ENCODE measurements at places on chromosomes 6 and 20. TPM values are rescaled to one million over a fixed set of nuclear protein-coding genes. Genes with fewer than 3 reads are reported as not detected.

DNA sequence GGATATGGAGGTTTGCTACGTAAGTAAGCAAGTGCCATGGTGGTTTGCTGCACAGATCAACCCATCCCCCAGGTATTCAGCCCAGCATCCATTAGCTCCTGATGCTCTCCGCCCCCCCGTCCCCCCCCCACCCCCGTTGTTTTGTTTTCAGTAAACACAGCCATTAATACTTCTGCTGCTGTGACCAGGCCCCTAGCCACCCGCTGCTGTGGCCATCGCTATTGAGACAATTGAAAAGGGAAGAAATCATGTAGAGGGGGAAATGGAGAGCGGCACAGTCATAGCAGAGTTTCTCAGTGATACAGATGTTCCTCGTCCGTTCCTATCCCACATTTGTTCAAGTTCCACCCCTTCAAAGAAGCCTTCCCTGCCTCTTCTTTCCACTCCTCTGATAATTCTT is 24.9 kb downstream of the SLC35D3 start:
- no peak for DNase-seq

GRCh38 chr6:119110601-119111548 is 32.4 kb upstream of the FAM184A start:
- DNase-seq: peak; percentile 42

Gene AMD1
- total RNA-seq: 115 TPM

GRCh38 chr6:150557043-150557599 is 42.6 kb upstream of the PLEKHG1 start:
- no peak for DNase-seq

GRCh38 chr6:134166511-134167261 is 114.3 kb upstream of the SLC2A12 start:
- no peak for DNase-seq

Gene TNFRSF6B
- 0.33 TPM for total RNA-seq

GRCh38 chr20:20440481-20440880 is 72.6 kb downstream of the INSM1 start:
- no peak for DNase-seq

Gene NRSN1
- not detected for total RNA-seq

Gene OPN5
- total RNA-seq: not detected

DNA sequence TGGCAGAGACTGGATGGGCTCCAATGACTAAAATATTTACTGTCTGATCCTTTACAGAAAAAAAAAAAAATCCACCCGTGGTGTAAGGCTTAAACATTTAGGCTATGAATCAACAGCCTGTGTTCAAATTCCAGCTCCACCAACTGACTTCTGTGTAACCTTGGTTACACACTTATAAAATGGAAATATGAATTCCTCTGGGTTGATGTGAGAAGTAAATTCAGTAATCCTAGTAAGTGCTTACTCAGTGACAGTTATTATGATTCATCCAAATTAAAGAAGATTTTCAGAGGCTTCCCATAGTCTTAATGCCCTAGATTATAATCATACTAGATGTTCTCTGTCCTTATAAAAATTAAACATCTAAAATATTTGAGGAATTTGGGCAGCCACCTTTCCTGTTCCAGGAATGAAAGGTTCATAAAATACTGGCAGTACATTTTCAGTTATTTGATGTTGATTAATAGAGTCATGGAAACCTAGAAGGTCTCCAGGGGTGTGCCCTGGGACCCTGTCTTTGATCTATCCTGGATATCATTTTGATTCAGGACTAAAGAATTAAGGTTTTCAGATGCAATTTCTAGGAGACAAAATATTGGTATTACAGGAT is 180.3 kb upstream of the ZNF217 start:
- DNase-seq: peak; percentile 99

GRCh38 chr6:62474793-62475192 is 188.8 kb upstream of the KHDRBS2 start:
- DNase-seq: no peak

Gene LPA
- total RNA-seq: not detected
